ENCODE measurements at places on chromosomes 3 and 15.
A peak's percentile ranks its signal among the peaks of the same experiment; 100 is the strongest.

DNA sequence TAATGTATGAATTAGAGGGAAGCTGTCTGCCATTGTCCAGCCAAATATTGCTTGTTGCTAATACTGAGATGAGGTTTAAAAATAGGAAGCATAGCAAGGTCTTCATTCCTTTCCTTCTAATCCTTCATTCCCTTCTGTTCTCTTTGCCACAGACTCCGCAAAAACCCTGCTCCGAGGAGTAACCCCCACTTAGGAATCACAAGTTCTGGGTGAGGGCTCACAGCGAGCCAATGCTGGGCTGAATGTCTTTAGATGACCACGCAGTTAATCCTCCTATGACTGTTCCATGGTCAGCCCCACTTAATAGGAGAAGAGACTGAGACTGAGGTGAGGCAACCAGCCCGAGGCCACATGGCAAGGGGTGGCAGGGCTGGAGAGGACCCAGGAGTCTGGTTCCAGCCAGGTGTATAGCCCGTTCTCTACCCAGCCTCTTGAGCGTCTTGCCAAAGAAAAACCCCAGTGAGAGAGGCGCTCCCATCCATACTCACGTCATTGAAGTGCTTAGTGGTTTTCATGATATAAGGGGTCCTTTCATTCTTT is 44.9 kb upstream of the CTSH start:
- DNase-seq, result no peak

GRCh38 chr3:194598771-194599557 is 34.3 kb downstream of the TMEM44 start:
- DNase-seq, result no peak

GRCh38 chr3:197490098-197491058 is 65.4 kb downstream of the BDH1 start:
- no peak for DNase-seq

DNA sequence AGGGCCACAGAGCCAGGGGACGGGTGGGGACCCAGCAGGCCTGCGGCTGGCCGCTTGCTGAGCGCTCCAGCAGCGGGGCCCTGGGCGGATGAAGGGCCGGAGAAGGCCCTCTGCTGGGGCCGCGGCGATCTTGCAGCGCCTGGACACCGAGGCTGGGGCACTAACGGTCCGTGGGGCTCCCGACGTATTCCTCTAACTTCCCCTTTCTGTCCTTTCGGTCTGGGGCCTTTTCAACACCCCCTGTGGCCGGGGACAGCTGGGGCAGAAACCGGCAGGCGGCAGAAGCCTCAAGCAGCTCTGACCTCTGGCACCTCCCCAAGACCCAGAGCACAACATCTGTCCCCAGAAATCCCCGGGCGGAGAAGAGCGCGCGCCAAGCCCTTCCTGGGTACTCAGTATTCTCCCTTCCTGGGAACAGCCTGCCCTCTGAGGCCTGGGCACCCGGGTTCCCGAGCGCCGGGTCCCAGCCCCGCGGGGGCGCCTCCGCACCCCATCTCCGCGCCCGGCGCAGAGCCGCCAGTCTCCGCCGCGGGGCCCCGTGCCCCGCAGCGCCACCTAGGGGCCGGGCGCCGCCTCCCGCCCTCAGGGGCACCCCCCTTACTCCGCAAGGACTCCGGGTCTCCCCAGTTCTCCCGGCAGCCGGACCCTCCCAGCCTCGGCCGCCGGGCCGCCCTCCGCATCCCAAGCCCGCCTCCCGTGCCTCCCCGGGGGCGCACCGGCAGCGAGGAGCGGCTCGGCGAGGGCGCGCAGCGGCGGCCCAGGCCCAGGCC is 582 bp upstream of the SLCO3A1 start:
- DNase-seq, result peak; percentile 67

DNA sequence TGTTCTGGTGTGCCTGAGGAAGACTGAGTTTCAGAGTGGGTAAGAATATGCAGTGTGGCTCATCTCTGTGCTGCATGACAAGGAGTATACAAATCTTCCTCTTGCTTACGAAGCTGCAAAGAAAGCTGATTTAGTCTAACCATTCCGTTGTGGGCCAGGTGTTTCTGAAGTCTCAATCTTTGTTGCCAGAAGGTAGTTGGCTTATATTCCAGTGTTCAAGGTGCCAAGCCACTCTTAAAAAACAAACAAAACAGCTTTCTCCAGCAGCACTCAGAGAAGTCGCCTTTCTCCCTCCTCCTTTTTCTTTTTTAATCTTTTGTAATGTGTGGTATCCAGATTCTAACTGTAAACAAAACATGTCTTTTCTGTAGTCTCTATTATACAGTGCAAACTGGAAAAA is 872.4 kb downstream of the NAALADL2 start:
- no peak for DNase-seq

DNA sequence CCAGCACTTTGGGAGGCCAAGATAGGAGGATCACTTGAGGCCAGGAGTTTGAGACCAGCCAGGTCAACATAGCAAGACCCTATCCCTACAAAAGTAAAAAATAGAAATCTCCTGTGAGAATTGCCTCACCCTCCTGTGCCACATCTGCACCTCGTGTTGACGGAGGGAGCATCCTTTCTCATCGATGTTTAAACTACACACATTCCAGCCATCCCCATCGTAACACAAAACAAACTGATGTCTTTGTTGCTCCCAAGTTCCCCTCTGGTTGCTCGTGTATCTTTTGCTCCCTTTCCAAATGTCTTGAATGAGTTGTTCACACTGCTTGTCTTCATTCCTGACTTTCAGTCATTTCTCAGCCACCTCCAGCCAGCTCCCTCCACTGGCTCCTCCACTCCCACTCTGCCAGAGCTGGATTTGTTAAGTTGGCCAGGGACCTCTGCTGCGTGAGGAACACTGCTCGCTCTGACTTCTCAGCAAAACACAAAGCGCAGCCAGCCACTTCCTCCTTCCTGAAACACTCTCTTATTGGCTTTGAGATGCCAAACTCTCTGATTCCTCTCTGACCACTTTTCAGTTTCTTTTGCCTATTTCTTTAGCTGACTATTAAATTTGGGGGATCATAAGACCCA is 53.6 kb upstream of the ATP13A3 start:
- DNase-seq, result no peak

GRCh38 chr3:78888635-78889034 is 879.2 kb downstream of the ROBO1 start:
- DNase-seq, result no peak

GRCh38 chr15:60729850-60730458 is 251.0 kb upstream of the ICE2 start:
- no peak for DNase-seq

DNA sequence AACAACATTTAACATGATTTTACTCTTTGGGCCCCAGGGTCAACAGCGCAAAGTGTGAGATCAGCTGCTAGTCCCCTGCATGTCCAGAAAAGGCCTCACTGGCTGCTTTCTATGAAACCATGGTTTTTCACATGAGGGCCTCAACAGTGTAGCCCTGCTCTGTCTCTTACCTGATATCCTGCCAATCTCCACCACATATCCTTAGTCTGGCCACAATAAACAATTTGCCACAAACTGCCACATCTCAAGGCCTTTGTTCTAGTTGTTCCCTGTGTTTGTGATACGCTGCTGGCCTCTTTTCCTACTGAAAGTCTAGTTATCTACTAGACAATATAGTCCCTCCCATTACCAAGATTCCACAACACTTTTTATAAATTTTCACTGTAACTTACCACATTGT is 17.7 kb downstream of the VPS39 start:
- DNase-seq, result no peak

GRCh38 chr3:10981961-10982360 is 10.6 kb upstream of the SLC6A1 start:
- DNase-seq, result no peak

DNA sequence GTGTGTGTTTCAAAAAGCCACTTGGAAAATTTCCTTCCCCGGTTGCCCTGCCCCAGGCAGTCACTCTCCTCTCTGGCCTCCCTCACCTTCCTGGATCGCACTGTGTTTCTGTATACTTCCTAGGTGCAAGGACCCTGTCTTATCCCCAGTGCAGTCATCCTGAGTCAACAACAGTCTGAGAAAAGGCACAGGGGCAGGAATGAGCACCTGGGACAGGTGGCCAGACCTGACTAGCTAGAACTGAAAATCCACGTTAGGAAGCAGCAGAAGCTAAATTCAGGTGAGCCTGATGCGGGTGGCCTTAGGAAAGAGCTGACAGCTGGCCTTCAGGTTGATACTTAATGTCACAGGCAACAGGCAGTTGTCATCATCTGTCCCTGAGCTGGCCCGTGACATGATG is 62.9 kb upstream of the VGLL4 start:
- DNase-seq, result no peak

DNA sequence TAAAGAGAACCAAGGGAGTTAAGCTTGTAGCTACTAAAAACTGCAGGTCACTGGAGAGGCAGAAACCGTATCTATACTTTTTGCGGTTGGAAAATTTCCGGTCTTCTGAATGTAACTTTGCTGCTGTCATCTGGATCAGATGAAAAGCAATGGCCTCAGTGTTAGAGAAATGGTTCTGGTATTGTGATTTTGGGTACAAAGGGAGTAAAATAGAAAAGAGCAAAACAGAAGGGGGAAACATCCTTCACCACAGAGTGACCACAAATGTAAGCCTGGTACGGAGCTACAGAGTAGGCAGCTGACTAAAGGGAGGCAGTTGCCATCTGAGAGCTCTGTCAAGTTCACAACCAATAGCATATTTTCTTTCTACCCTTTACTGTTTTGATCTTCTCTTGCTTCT is 5.6 kb downstream of the CD96 start:
- no peak for DNase-seq

- peak; percentile 1 for DNase-seq
These were observed 52.4 kb downstream of the IL1RAP start for GRCh38 chr3:190566043-190566933.

GRCh38 chr15:90306560-90306959 is 41.1 kb downstream of the NGRN start:
- no peak for DNase-seq

DNA sequence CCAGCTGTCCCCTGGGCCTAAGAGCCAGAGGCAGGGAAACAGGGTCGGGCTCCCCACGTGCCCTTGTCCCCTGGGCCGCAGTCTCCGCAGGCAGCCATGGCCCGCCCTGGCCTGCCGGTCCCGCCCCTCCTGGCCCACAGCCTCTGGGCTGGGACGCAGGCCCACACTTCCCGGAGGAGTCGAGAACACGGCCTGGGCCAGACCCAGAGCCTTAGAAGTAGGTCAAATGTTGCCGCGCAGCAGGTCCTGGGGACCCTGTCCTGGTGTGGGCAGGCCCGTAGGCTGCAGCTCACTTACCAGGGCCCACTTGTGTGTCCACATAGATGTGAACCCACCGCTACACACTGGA is 4.3 kb upstream of the MYL3 start:
- DNase-seq, result no peak

DNA sequence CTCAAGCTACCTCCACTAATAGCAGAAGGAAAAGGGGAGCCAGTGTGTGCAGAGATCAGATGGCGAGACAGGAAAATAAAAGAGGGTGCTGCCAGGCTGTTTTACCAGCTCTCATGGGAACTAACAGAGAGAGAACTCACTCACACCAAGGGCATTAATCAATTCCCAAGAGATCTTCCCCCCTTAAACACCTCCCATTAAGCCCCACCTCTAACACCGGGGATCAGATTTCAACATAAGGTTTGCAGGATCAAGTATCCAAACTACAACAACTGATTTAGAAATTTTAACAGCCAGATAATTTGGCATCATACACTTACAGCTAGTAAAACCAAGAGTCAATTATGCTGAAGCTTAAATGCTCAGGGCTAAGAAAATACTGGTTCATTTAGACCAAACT is 18.9 kb downstream of the CD200 start:
- no peak for DNase-seq

DNA sequence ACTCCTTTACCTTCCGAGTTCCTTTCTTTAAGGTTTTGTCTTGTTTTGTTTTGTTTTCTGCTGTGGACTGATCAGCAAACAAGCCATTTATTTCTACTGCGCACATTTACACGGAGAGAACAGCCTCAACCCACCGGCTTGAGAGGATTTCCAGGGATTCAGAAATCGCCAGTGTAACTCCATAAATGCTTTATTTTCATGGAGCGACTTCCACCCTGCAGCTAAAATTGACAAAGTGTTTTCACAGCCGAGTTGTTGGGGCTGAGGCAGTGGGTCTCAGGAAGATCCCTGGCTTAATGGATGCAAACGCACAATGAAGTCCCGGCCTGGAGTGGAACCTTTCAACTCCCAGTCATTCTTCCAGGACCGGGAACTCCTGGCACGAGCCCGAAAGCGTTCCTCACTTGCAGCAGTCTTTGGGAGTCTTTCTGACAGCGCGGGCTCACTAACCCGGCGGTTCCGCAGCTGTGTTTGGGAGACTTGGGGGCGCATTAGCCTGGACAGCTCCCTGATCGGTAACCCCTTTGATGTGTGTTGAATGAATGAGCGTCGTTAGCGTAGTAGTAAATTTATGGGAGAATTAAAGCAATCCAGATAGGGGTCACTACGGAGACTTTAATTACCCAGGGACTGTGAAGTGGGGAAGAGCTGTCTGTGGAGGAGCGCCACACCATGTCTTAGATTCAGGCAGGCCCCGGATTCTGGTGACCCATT is 785 bp upstream of the MYRIP start:
- no peak for DNase-seq

DNA sequence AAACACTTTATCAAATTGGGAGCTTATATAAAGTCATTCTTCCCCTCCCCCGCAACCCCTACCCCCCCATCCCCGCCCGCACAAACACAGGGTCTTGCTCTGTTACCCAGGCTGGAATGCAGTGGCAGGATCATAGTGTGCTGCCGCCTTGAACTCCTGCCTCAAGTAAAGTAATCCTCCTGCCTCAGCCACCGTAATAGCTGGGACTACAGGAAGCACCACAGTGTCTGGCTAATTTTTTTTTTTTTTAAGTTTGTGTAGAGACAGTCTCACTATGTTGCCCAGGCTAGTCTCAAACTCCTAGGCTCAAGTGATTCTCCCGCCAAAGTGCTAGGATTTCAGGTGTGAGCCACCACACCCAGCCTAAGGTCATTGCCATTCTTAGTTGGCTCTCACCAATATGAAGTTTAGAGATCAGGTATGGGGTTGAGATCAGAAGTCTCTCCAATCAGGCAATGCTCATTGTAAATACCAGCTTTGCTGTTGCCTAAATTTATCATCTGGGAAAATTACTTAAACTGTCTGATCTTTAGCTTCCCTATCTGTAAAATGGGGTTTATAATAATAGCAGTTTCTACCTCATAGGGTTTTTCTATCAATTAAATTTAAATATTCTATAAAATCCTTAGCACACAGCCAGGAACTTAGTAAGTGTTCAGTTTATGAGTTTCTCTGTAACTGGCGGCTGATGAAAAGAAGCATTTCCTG is 60.3 kb downstream of the TGFBR2 start:
- no peak for DNase-seq

DNA sequence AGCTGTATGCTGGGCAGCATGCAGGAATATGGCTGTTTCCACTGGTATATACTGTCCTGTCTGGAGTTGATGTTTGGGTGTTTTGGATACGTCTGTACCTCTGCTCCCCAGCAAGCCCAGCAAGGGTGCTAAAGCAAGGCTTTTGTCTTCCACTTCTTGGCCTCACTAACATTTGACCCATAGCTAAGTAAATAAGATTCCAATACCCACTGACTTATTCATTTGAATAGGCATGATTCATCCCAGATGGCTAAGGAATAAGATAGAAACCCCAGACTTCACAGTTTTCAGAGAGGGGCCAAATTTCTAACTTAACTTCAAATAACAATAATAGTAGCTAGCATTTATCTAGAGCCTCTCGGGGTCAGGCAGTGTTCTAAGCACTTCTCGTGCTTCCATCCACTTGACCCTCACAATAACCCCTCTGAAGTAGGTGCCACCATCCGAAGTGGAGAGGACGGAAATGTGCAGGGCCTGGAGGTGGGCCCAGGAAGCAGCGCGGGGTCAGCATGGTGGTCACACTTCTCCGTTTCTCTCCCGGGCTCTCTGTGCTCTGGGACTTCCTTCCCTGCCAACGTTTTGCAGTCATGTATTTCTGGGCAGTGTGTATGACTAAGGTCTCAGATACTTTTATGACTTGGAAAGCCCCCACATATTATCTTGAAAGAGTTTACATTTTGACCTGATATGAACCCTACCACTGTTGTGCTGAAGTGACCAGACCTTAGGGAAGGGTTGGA is 39.3 kb downstream of the LRRK1 start:
- no peak for DNase-seq
